ENCODE measurements at places on chromosomes 5 and 9.

DNA sequence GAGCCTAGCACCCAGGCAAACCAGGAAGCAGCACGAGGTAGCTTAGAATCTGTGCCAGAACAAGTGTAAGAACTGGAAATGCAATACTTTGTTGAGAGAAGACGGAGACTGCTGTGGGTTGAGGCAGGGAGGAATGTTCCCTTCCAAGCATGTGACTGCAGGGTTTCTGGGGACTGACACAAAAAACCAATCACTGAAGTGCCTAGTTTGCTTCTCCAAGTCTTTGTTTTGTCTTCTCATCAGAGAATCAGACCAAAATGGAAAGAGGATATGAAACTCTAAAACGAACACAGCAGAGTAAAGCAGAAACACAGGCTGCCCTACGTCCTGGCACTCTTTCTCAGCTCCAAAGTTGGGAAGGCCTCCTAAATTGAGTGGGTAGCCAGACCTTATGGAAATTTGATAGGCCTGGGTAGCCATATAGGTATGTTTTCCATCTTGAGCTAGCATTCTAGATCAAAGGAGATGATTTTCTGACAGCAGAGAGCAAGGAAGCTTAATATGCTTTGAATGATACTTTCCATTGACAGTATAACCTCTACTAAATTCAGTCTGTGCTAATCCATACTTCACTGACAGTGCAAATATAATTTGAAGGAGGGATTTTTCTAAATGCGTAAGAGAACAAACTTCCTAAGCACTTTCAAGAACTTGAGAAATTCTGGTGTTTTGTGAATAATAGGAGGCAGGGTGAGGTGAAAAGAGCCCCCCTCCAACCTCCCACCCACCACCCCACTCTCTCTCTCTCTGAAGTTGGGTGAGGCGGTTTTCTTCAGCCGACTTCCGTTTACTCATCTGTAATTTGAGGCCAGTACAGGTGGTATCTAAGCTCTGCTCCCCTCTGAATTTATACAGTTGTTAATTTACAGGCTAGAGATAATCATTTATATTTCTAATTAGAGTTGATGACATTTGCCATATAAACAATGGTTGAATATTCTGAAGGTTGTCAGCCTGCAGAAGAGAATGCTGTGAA is 5.5 kb downstream of the ADRB2 start:
- no peak for DNase-seq

- peak; percentile 67 for DNase-seq
Measured at GRCh38 chr5:156934450-156935211, 28.4 kb downstream of the TIMD4 start.

GRCh38 chr5:61002611-61003355 is 57.8 kb downstream of the NDUFAF2 start:
- DNase-seq = no peak

DNA sequence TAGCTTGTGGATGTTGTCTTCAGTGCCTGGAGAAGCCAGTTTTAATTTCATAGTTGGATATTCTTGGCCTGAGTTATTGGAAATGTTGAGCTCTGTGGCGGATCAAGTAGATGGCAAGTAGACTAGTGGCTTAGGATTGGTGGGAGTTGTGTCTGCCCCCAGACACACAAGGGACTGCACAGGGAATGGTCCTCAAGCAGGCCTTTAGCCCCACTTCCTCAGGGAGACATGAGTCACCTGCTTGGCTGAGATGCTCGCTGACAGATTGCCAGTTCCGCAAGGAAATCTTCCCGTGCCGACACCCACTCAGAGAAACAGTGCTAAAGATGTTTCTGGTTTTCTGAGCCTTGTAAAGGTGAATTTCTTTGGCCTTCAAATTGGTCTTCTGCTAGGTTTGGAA is 18.8 kb upstream of the CATSPER3 start:
- DNase-seq = no peak

DNA sequence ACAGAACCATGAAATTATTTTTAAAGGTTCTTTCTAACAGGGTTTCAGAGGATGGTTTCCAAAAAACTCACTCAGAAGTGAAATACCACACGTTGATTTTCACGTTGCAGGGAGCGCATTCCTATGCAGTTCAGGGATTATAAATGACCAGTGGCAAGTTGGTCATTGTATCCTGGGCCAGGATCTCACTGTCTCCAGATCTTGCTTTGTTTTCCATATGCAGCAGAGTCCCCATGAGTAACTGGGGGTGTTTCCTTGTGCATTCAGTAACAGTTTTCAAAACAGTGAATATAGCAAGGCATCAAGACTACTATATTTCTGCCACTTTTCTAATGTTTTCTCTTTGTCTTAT is 1064.9 kb upstream of the DMAC1 start:
- no peak for DNase-seq

DNA sequence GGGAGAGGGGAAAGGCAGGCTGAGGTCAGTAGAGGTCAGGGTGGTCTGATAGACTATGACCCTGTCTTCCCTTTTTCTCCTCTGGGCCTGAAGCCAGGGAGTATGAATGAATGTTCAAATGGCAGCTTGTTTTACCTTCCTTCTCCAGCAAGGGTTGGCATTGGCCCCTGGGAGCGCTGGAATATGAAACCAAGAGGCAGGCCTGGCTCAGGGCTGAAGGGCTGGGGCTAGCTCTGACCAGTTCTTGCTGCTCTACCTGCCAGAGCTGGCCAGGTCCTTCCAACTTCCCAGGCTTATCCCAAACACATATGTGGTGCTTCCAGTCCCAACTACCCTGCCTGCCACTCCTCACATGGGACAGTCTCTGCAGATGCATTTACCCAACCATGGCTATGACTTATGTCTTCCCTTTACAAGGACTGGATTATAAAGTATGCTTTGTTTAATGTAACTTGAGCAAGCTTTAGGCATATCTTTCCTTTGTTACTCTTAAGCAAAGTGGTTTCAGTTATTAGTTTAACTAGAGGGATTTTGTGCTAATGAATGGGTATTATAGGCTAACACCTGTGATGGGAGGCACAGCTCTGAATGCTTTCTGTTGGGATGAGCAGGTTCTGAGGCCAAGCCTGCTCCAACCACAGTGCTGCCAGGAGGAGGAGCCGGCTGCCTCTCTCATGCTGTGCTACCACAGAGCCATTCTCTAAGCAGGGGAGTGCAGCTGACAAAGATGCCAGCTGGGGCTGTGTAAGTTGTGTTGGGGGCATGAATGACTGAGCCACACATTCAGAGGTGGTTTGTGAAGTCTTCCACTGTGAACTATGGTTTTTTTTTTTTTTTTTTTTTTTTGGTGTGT is 6.1 kb downstream of the CCNI2 start:
- DNase-seq = no peak

DNA sequence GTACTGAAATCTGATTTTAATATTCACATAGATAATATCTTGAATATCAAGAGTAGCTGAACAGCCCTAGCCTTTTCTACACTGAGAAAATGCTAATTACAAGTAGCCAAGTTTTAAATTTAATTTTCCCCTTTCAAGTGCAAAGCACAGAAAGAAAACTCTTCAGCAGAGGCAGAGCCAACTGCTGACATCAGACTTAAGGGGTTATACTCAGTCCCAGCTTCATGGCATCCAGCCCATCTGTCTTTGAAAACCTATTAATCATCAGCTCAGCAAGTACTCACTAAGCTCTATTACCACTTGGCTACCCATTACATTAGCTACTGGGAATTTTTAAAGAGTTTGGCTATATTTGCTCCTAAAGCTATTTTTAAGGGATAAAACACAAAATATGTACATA is 220.5 kb downstream of the SLC12A2 start:
- no peak for DNase-seq

GRCh38 chr5:169801324-169801777 is 164.3 kb downstream of the DOCK2 start:
- no peak for DNase-seq

GRCh38 chr9:107147134-107147533 is 135.9 kb upstream of the RAD23B start:
- no peak for DNase-seq

- DNase-seq = peak; percentile 32
Measured at GRCh38 chr5:54309691-54310432, 511 bp downstream of the ARL15 start.

DNA sequence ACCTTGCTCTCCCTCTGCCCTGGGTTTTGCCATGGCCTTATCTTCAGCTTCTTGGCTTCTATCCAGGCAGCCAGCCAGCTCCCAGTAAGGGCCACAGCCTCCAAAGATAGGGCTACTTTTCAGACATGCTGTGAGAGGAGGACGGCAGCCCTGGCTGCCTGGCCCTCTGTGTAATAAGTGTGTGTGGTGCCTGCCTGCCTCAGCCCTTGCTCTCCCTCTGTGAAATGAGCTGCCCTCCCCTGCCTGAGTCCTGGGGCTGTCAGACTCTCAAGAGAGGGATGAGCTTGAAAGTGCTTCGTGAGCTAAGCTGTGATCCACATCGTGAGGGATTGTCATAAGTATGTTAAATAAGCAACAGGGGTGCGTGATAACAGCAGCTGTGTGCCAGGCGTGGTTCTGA is 8.1 kb downstream of the NDST1 start:
- no peak for DNase-seq

DNA sequence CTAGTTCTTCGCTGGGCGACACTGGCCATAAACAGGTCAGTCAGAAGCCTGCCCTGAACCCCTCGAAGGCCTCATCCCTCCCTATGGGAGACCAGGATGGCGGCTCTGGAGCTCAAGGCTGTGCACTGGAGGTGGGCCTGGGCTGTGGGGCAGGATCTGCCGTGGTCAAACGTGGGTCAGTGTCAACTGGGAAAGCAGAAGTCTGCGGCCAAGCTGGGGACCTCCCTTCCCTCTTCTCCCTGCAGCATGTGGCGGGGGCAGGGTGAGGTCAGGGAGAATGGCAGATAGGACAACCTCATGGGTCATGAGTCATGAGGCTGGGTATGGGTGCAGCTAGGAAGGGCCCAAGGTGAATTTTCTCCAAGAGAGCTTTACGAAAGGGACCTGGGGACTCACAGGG is 132.9 kb downstream of the RXRA start:
- no peak for DNase-seq

All from CD4-positive, alpha-beta T cell treated with Interleukin-10 for 1 hour (primary cell).